ENCODE measurements at places on chromosomes 6 and 20.

DNA sequence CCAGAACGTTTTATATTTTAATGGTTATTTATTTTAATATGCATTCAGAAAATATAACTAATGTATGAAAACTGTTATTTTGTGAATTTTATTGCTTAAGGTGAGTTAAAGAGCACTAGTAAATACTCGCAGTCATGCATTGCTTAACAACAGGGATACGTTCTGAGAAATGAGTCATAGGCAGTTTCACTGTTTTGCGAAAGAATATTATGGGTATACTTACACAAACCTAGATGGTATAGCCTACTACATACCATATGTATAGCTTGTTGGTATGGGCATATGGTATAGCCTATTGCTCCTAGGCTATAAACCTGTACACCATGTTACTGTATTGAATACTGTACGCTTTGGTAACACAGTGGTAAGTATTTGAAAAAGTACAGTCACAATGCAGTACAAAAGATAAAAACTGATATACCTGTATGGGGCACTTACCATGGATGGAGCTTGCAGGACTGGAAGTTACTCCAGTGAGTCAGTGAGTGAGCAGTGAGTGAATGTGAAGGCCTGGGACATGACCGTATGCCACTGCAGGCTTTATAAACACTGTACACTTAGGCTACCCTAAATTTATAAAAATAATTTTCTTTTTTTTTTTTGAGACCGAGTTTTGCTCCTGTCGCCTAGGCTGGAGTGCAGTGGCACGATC lies 38.5 kb downstream of the ARFGEF2 start:
- no peak for DNase-seq

- no peak for DNase-seq
Observed at GRCh38 chr6:36751091-36751490, 53.5 kb downstream of the RAB44 start.

DNA sequence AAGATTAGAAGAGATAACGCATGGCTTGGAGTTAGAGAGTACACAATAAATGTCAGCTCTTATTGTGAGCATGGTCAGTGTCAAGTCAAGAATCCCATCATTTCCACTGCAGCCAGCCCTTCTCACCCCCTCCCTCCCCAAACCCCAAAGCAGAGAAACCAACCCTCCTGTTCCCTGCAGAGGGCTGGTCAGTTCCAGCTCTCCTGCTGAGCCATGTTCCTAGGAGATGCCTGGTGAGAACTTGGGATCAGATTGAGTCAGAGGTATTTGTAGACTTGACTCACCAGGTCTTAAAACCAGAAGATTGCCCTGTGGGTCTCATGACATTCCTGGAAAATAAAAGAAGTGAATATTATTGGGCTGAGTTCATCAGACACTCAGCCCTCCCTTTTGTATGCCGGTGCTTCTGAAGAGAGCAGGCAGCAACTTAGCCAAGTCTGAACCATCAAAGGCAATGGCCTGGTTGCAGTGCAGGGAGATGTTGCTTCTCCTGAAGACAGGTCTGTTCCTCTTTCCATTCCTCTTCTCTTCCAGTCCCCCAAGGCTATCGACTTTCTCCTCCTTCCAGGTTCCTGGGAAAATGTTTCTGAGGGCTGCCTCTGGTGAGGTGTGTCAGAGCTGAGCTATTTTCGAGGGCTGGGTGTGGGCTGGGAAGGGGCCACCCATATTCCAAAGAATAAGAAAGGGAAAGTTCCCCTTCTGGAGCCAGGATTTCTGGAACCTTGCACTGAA lies 278.2 kb upstream of the SUPT3H start:
- DNase-seq: no peak

DNA sequence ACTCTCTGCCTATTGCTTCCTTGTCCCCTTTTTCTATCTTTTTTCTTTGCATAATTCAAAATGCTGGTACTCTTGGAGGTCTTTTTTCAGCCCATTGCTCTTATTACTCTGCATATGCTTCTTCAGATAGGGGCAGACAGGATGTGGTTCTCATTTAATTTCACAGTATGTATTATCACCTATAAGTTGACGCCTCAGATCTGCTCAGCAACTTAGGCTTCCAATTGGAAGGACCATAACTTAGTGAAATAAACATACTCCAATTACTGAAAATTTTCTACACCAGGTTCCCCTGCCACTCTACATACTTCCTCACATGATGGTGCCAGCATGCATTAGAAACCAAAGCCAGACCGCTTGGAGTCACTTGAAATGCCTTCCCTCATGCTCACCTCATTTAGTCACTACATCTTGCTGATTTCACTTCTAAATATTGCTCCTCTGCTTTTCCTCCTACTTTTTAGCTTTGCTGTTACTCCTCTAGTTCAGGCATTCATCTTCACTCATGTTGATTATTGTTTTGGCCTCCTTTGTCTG lies 34.5 kb upstream of the AHI1 start:
- no peak for DNase-seq

DNA sequence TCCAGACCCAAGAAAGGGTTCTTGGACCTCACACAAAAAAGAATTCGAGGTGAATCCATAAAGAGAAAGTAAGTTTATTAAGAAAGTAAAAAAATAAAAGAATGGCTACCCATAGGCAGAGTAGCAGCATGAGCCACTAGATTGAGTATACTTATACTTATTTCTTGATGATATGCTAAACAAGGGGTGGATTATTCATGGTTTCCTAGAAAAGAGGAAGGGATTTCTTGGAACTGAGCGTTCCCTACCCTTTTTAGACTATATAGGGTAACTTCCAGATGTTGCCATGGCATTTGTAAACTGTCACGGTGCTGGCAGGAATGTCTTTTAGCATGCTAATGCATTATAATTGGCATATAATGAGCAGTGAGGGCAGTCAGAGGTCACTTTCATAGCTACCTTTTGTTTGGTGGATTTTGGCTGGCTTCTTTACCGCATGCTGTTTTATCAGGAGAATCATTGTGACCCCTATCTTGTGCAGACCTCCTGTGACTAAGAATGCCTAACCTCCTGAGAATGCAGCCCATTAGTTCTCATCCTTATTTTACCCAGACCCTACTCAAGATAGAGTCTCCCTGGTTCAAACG lies 44.3 kb downstream of the TENT5A start:
- no peak for DNase-seq

- DNase-seq: no peak
Observed at GRCh38 chr6:33954453-33954852, 150.7 kb upstream of the MLN start.

DNA sequence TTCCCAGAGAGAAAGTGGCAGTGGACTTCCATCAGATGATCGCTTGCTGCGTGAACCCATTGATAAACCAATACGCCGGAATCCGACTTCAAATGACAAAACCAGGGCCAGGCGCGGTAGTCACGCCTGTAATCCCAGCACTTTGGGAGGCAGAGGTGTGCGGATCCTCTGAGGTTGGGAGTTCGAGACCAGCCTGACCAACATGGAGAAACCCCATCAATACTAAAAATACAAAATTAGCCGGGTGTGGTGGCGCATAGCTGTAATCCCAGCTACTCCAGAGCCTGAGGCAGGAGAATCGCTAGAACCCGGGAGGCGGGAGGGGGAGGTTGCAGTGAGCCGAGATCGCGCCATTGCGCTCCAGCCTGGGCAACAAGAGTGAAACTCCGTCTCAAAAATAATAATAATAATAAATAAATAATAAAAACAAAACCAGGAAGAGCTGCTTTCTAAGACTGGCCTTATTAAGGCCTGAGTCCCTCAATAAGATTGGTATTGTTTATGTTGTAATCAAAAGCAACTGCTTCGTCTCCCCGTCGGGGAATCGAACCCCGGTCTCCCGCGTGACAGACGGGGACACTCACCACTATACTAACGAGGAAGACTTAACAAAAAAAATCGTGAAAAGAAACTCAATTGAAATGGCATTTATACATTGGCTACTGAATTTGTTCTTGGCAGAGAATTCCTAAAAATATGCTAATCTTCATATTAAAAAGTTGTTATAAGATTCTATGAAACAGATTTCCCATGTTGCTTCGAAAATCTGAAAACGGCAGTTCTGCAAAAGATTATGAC lies 110.2 kb upstream of the ZNF184 start:
- DNase-seq: no peak

DNA sequence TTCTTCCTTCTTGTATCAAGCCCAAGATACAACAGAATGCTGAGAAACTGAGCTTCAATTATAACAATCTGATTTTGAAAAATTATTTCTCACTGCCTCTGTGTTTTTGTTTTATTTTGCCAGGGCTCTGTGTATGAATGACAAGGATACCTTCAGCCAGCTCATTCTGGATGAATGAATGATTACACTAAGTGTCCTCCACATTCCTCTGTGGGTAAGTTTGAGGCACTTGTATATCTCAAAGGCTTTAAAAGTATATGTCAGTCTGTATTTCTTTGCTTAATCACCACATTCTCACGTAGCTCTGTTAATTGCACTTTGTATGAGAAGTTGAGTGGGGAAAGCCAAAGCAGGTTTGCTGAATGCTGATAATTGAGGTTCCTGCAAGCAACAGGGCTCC lies 95.1 kb downstream of the TIAM2 start:
- DNase-seq: no peak

DNA sequence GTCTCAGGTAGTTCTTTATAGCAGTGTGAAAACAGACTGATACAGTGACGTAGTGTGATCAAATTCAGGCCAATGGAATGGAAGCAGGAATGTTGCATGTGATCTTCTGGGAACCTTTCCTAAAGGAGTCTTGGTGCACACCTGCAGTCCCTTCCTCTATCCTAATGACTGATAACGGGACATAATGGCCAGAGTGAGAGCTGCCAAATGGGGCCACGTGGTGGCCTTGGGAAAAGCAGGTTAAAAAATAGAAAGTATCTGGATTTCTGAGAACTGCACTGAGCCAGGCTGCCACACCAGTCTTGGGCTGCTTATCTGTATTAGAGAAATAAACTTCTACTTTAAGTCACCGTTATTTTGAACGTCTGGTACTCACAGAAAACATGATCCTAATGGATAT lies 51.9 kb downstream of the MEP1A start:
- DNase-seq: no peak

- no peak for DNase-seq
Observed at GRCh38 chr20:48105526-48105925, 320.2 kb upstream of the SULF2 start.

GRCh38 chr6:17410281-17410680 lies 16.9 kb downstream of the CAP2 start:
- DNase-seq: no peak

DNA sequence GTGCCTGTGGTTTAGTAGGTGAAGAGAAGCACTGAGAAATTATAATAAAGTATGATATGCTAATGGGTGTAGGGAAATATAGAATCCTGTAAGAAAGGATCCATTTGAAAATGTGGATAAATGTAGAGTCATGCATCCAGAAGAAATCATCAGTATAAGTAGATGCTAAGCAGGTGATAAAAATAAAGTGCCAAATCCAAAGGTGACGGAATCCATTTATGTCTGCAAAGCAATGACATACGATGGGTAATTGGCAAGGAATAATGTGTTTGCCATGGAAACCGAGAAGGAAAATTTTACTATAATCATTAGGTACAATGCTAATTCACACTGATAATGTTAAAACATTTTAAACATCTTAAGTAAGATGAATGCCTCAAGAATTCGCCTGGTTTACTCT lies 163.0 kb downstream of the OPN5 start:
- DNase-seq: no peak

DNA sequence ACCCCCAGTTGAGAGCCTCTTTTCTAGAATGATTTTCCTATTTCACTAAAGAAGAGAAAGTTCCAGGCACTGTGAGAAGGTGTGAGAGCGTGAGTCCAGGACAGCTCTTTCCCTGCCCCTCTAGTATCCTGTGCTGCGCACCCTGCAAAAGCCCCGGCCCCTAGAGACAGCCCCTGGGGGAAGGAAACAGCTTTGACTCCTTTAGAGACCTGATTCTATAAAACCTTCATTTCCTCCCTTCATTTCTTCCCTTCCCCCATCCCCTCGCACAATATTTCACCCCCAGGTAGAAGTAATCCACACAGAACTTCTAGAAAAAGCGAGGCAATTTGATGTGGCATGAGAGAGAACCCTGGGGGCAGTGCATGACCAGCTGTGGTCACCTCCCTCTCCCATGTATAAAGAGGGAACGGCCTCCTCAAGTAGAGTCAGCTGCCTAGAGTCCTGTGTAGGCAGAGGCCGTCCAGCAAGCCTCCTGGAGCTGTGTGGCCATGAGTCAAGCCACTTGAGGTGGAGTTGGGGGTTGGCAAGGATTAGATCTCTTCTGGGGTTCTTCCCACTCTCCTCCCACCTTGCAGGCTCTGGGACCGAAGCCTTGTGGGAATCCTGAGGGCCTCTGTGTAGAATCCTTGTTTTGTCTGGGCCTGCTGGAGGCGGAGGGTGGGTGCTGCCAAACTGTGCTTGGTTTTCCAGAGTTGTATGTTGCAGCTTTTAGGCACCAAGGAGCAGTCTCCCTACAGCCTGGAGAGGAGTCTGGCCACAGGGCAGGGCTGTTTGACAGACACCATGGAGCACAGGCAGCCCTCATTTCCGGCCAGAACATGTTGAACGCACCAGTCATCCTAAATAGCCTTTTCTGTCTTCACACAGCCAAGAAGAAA lies 41.7 kb downstream of the CHMP4B start:
- no peak for DNase-seq

GRCh38 chr6:73943930-73944652 lies 248.1 kb downstream of the CD109 start:
- no peak for DNase-seq

DNA sequence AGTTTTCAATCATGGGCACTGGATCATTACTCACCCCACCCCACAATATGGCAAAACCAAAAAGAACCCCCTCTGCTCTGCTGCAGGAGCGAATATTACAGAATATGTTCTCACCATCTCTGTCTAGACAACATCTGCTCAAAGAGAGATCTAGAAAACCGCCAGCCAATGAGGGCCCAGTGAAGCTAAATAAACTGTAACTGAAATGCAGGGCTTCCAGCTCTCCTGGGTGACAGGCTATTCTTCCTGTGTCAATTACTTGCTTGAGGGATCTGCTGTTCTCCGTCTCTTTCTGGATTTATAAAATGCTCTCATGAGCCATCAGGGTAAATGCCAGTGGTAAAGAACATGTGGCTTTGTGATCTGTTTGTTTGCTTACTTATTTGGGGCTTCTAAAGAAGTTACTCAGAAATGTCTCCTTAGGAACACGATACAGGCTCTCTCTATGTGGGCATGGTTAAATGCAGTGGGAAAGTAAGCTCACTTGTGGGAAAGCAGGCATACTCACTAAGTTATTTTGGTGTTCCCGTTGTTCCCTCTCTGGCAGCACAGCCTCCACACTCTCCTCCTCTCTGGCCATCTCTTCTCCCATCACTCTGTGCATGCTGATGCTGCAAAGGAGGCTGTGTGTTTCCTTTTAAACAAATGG lies 44.8 kb downstream of the TTI1 start:
- DNase-seq: no peak

DNA sequence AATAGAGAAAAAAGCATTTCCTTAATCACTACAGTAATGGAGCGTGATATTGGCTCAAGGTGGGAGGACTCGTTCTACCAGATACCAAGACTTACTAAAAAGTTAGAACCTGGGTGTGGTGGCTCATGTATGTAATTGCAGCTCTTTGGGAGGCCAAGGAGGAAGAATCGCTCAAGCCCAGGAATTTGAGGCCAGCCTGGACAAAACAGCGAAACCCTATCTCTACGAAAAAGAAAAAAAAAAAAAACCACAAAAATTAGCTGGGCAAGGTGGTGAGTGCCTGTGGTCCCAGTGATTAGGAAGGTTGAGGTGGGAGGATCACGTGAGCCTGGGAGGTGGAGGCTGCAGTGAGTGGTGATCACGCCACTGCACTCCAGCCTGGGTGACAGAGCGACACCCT lies 24.0 kb upstream of the ATRN start:
- DNase-seq: no peak

- DNase-seq: peak; percentile 44
Observed at GRCh38 chr6:26033085-26033940, 53.9 kb upstream of the HFE start.
